T-cell (primary cell): ENCODE measurements at places on chromosomes 5 and 9.

DNA sequence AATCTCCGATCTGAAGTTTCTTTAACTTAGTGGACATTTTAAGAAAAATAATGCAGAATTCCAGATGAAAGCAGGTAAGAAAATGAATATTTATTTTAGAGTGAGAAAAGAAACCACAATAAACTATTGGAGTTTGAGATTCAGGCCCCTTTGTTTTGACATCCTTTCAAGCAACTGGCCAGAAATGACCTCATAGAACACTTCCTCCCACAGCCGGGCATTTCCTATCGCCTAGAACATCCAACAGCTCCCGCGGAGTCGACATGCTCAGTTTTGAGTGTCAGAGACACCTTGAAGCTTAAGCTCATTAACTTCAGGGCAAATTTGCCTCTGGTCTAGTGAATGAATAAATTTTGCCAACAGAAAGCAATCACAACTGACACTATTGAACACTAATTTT lies 369.2 kb downstream of the TLE4 start:
- H3K36me3 ChIP-seq, result no peaks in the 10 kb centered on the region
- no peaks in the 10 kb centered on the region for H3K27me3 ChIP-seq
- H3K27ac ChIP-seq, result no peak overlapping the region
- DNase-seq, result no peak

- H3K36me3 ChIP-seq, result peaks cover 32% of the 10 kb centered on the region
- peaks cover 14% of the 10 kb centered on the region for H3K4me1 ChIP-seq
- H3K27ac ChIP-seq, result peak overlapping the region; percentile 88
- H3K4me3 ChIP-seq, result peak overlapping the region; percentile 68
These were observed 747 bp downstream of the LRSAM1 start for GRCh38 chr9:127451858-127452656.

DNA sequence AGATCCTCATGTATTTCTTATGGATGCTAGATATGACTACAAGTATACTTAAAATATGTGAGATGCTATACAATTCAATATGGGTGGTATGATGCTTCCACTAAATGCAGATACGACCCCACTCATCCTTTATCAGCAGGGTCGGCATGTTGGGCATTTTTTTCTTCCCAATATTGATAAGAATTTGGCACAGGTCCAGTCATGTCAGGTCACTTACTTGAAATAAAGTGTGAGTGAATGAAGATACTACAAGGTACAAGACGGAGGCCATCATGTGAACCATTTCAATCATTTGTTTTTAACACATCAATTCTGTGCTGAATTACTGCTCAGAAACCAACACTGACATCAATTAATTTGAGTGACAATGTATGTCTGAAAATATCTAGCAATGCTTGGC lies 146.9 kb upstream of the GNA14 start:
- H3K4me3 ChIP-seq, result no peak overlapping the region
- no peaks in the 10 kb centered on the region for H3K4me1 ChIP-seq
- no peaks in the 10 kb centered on the region for H3K27me3 ChIP-seq

GRCh38 chr5:2997179-2997578 lies 245.7 kb upstream of the IRX2 start:
- no peak for DNase-seq
- no peaks in the 10 kb centered on the region for H3K4me1 ChIP-seq
- H3K36me3 ChIP-seq, result no peaks in the 10 kb centered on the region
- H3K27ac ChIP-seq, result no peak overlapping the region
- no peaks in the 10 kb centered on the region for H3K27me3 ChIP-seq

DNA sequence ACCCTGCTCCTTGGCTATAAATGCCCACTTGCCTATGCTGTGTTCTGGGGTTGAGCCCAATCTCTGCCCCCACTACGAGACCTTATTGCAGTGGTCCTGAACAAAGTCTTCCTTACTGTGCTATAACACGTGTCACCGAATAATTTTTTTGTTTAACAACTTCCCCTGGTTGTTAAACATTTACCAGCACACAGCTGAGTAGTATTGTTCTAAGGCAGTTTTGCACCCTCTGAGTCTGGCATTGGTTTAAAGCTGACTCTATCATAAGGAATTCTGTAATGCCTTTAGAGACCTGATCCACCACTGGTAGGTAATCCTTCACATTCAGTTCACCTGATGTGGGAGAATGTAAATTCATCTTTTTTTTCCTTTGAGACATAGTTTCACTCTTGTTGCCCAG lies 25.6 kb upstream of the ANKRD31 start:
- H3K27me3 ChIP-seq, result no peaks in the 10 kb centered on the region
- H3K27ac ChIP-seq, result no peak overlapping the region
- no peak overlapping the region for H3K4me3 ChIP-seq
- no peaks in the 10 kb centered on the region for H3K36me3 ChIP-seq
- H3K4me1 ChIP-seq, result no peaks in the 10 kb centered on the region
- no peak for DNase-seq

DNA sequence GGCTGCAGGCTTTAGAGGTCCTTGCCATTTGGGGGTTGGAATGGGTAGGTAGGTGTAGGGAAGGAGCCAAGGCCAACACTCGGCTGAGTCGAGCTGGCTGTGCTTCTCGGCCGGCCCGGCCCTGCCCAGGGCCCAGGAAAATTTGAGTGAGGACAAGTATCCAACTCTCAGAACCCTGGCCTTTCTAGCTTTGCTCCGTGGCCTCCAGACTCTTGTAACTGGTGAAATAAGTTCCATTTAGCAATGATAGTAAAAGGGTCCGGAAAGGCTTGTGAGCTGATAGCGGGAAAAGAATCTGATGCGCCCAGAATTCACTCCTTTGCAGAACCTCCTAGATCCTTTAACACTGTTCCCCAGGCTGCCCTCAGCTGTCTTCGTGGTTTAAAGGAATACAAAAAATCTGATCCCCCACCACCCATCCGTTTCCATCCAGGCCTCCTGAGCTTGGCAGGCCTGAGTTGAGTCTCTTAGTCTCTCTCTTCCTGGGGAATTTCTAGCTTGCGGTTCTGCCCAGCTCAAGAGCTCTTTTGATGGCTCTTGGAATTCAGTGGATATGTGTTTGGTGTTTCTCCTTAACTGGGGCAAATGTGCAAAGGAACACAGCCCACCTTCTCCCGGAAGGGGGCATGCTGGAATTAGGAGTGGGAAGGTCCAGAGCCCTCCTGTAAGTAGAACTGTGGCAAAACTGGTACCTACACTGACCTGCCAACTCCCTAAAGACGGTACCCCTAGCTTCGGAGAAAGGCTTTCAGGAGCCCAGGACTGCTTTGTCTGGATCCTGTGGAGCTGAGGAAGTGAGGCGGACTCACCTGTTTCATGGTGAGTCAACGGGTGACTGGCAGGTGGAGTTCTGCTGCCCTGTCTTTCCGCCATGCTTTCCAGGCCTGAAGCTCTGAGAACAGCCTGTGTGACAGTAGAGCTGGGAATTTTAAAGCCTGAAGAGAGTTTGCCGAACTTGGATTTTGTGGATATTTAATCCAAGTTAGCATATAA lies 1.7 kb downstream of the DMRT3 start:
- H3K4me3 ChIP-seq, result no peak overlapping the region
- peaks cover 7% of the 10 kb centered on the region for H3K4me1 ChIP-seq
- no peak overlapping the region for H3K27ac ChIP-seq
- peaks cover 34% of the 10 kb centered on the region for H3K27me3 ChIP-seq
- no peak for DNase-seq
